Aorta (tissue), 5 donors: ENCODE measurements at places on chromosomes 5 and 9. TPM values are rescaled to one million over a fixed set of nuclear protein-coding genes. Genes with fewer than 3 reads are reported as not detected.

MBLAC2 gene
- total RNA-seq: 3.0 TPM

PRUNE2 gene
- 304 TPM for total RNA-seq

UBE2R2 gene
- total RNA-seq: 35.4 TPM

- H3K4me3 ChIP-seq: no peak overlapping the region
- no peaks in the 10 kb centered on the region for H3K27me3 ChIP-seq
- DNase-seq: no peak
- H3K4me1 ChIP-seq: no peaks in the 10 kb centered on the region
- no peaks in the 10 kb centered on the region for H3K36me3 ChIP-seq
- H3K27ac ChIP-seq: no peak overlapping the region
These were observed 1172.9 kb downstream of the CDH12 start for GRCh38 chr5:21680196-21680595.

GRCh38 chr9:115015018-115015635 is 84.7 kb upstream of the TNFSF8 start:
- no peak overlapping the region for H3K27ac ChIP-seq
- no peak overlapping the region for H3K4me3 ChIP-seq
- H3K4me1 ChIP-seq: peaks cover 7% of the 10 kb centered on the region
- no peaks in the 10 kb centered on the region for H3K36me3 ChIP-seq
- no peak for DNase-seq
